ENCODE measurements at places on chromosomes 1 and 21.
A peak's percentile ranks its signal among the peaks of the same experiment; 100 is the strongest.

DNA sequence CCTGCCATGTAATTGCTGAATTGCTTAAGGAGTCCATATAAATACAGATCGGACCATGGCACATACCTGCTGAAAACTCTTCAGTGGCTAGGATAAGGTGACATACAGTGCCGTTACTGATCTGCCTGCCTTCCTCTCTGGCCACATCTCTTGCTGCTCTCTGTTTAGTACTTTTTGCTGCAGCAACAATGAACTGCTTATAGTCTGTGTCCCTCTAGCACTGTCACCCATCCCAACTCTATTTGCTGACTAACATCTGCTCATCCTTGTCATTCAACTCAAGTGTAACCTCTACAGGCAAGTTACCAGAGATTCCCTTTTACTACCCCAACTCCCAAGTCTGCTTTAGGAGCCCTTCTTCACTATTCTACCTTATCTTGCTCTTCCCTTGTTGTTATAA, 65.6 kb downstream of the GTF2B start:
- no peak for DNase-seq

GRCh38 chr1:226637147-226637935, 88.8 kb downstream of the STUM start:
- peak; percentile 58 for DNase-seq

- DNase-seq = no peak
These were observed 39.6 kb downstream of the PIGK start for GRCh38 chr1:77179632-77180031.

DNA sequence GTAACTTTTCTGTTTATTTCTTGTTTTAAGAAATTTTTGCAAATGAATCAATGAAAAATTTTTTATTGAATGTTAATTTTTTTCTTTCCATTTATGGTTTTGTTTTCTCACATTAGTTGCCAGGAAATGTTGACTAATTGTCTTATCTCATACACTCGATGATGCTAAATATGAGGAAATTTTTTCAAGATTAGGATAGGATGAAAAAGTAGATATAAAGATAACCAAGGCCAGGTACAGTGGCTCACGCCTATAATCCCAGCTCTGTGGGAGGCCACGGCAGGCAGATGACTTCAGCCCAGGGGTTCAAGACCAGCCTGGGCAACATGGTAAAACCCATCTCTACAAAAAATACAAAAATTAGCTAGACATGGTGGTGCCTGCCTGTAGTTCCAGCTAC, 12.6 kb downstream of the LAX1 start:
- DNase-seq = no peak

DNA sequence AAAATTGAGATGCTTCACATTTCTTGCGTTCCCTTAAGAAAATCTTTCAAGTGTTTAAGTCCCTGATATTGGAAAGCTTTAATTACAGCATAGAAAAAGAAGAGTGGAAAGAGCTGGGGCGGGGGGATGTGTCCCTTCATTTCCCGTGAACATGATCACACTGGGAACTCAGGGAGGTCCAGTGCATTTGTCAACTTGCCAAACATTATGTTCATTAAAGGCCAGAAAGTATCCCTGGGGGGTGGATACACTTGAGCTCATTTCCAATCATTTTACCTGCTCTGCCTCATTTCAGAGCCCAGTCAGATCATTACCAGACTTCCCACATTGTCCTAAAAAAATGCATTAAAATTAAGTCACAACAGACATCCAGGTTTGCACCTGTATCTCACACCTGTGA, 123.6 kb upstream of the KCNJ15 start:
- no peak for DNase-seq

GRCh38 chr1:71014178-71014579, 33.4 kb downstream of the PTGER3 start:
- no peak for DNase-seq

- no peak for DNase-seq
These were observed 157.8 kb downstream of the SDCCAG8 start for GRCh38 chr1:243413431-243414151.

DNA sequence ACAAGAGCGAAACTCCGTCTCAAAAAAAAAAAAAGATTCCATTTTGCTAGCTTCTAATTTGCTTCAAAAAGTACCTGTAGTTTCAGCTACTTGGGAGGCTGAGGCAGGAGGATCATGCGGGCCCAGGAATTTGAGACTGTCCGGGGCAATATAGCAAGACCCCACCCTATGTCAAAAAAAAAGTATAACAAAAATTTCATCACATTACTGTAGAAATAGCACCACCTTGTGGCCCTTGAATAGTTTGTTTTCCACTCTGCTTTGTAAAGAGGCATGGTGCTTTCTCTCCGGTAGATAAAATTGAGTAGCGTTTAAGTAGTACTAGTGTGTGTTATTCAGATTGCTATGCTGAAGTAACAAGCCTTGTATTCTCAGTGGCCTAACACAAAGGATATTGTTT, 18.2 kb upstream of the MSTO1 start:
- peak; percentile 76 for DNase-seq

DNA sequence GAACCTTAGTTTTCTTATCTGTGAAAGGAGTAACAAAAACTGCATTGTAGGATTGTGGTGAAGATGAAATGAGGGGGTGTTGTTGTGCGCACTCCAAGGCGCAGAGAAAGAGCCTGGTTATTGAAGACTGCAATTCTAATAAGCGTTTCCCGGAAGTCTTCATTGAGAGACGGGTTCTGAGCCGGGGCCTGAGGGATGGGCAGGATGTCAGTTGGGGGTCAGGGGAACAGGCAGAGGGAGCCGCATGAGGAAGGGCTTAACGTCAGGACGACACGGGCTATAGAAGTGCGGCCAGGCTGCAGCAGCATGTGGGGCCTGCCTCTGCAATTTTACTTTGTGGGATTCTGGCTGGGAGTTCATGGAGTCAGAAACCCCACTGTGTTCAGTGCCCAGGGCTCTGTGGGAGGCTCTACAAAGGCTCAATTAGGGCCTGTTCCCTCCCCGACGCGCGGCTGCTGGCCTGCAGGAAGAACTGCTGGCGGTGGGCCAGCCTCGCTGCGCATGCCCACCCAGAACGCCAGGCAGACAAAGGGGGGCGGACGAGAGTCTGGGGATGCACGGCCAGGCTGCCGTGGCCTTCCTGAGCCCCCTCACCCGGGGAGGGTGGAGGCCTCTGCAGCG, 20.7 kb downstream of the TRIM62 start:
- DNase-seq = peak; percentile 78

GRCh38 chr1:162687870-162688269, 55.6 kb downstream of the DDR2 start:
- DNase-seq = no peak

GRCh38 chr1:153573351-153573750, 7.7 kb upstream of the S100A2 start:
- DNase-seq = no peak

DNA sequence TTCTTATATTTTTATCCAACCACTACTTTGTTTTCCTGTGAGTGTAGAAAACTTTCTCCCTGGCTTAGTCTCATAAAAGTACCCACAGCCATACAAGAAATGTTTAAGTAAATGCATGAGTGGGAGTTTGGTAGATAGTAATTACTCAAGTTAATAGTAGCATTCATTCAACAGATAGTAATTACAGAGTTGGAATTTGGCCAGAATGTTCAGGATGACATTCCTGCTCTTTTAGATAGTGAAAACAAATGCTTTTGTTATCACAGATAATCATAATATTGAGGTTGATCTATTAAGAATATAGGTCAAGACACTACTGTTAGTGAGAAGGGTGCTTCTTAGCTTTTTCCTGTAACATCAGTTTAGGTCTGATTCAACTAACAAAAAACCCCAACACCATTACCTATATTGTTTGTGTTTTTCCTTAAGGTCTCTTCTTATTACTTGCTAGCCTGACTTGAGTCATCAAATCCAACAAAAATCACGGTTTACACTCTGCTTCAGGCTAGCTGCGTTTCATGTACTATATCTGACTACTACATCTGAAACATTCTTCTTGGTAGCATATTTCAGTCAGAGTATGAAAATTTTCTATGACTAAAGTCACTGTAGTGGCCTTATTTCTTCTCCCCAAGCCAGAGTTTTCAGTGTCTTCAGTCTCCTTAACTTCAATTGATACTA, 163.7 kb downstream of the HS2ST1 start:
- DNase-seq = no peak

Measured in neural progenitor cell (in vitro differentiated cells).